ENCODE measurements at places on chromosomes 1 and 21.
A peak's percentile ranks its signal among the peaks of the same experiment; 100 is the strongest.

- DNase-seq: no peak
Observed at GRCh38 chr1:183278739-183279591, 92.9 kb downstream of the LAMC2 start.

GRCh38 chr1:226029093-226029496 lies 30.0 kb upstream of the SDE2 start:
- DNase-seq: no peak

- DNase-seq: no peak
Observed at GRCh38 chr1:174060090-174060489, 37.9 kb upstream of the RC3H1 start.

- no peak for DNase-seq
Observed at GRCh38 chr21:23887725-23888306, 1719.5 kb downstream of the MRPL39 start.

DNA sequence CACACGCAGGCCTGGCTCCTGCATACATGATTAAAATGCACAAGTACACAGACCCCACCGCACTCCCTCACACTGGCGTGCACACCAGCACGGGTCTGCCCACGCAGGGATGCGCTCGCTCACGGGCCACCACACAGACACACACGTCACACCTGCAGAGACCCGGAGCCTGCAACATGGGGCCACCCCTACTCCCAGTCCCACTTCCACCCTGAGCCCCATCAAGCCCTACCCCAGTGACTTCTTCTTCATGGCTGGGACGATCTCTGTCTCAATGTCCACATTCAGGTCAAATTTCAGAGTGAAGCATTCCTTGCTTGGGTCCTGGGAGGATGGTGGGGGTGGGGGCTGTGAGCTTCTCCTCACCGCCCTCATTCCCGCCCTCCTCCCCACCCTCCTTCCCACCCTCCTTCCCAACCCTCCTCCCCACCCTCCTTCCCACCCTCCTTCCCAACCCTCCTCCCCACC lies 8.9 kb upstream of the TNFRSF25 start:
- DNase-seq: no peak

DNA sequence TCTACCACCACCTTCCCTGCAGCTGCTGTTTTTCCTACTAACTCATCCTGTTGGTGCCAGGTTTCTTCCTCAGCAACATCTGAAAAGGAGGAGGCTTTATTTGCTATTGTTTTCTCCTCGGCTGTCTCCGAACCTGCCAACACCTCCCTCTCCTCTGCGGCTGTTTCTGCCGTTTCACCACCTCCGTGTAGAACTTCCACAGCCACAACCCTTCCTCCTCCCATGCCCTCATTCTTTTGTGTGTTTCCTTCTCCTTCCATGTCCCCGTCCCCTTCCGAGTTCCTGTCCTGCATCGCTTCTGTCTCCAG lies 59.0 kb upstream of the LRRC53 start:
- DNase-seq: peak; percentile 86

GRCh38 chr1:192951691-192952460 lies 107.3 kb downstream of the UCHL5 start:
- DNase-seq: no peak

DNA sequence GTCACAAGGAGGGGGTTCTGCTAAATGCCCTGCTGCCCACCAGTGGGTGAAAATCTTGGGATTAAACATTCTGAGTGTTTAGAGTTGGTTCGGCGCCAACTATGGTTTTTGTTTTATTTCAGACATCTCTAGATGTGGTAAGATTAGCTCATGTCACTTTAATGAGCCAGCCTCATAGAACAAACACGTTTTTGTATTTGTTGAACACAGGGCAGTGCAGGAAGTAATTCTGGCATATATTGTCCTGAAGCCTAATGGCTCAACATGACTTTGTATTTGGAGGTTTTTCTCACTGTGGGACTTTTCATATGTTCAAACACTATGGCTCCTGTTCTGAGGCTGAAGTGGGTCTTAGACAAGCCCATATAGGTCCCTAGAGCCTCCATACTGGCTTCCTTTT lies 107.8 kb downstream of the NGF start:
- DNase-seq: no peak

DNA sequence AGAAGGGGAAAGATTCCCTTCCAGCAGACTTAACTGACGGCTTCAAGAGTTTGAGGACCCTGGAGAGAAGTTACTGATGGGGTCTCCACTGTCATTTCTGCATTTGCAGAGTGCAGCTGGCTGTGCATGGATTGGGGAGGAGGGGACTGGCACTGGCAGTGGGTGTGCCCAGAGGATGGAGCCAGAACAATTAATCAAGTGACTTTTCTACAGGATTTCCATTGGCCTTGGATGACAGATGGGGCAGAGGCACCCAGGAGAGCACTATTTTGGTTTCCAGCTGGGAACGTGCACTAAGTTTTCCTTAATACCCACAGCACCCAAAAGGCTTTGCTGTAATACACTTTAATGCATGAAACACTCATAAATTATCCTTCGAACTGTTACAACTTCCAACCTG lies 1.3 kb downstream of the NGF start:
- no peak for DNase-seq

GRCh38 chr1:1990222-1990621 lies 13.4 kb downstream of the CFAP74 start:
- no peak for DNase-seq

- DNase-seq: peak; percentile 90
Observed at GRCh38 chr1:9101510-9102146, 27.3 kb downstream of the GPR157 start.

- no peak for DNase-seq
Observed at GRCh38 chr1:244454412-244454811, 2.7 kb upstream of the ADSS2 start.

Data from posterior cingulate gyrus (tissue), 11 donors.